Stimulated activated CD4-positive, alpha-beta T cell treated with anti-CD3 and anti-CD28 coated beads, Interleukin-12 subunit alpha, Interleukin-12 subunit beta, amount 100 ng/mL, for 24 hours (primary cell): ENCODE measurements at places on chromosomes 4 and X.

DNA sequence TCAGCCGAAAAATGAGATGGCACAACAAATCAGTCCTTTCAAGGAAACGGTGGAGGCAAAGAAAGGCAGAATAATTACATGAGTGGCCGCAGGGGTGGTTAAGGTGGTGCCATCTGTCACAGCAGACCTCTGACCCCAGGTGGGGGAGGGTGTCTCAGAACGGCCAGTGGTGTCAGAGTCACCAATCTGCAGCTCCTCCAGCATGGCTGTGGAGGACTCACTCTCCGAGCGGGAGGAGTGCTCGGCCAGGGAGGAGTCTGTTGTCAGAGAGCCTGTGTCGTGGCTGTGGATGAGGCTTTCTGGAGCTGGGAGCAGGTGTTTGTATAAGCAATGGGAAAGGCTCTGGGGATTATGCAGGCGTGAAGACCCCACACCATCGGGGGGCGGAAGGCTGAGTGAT is 130.3 kb upstream of the PDLIM3 start:
- no peak for DNase-seq

GRCh38 chr4:22814906-22815305 is 122.2 kb downstream of the GBA3 start:
- no peak for DNase-seq

GRCh38 chr4:126630230-126630629 is 1002.5 kb upstream of the INTU start:
- DNase-seq, result no peak

DNA sequence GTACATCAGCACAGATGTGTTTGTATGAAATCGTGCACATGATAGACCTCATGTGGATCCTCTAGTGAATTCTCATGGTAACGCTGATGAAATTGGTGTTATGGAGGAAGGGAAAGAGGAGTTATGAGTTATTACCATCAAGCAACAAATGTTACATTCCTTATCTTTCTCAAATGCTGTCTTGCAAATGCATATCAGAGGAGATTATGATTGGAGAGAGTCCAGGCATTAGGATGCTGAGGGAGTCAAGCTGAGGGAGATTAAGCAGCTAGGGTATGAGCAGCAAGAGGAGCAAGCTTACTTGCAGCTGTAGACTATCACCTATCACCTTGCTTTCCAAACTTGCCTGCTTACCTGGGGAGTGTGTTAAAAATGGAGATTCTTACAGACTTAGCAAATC is 36.8 kb upstream of the SFRP2 start:
- no peak for DNase-seq

DNA sequence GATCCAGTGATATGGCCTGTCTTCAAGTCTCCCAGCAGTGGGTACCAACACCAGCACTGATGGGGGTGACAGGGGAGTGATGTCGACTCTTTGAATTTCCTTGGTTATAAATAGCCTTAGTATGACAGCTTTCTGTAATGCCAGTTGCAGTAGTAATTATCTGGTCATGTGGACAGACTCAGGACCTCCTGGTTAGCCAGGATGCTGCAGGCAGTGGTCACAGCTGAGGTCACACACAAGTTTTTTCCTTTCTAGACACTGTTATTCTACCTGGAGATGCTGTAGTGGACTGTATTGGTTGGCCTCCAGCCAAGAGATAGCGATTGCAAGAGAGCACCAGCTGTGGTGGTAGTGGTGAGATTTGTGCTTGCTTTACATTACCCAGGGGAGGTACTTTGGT is 63.6 kb downstream of the UPRT start:
- no peak for DNase-seq

- no peak for DNase-seq
These were observed 119.1 kb downstream of the HMGN5 start for GRCh38 chrX:81082649-81083048.

DNA sequence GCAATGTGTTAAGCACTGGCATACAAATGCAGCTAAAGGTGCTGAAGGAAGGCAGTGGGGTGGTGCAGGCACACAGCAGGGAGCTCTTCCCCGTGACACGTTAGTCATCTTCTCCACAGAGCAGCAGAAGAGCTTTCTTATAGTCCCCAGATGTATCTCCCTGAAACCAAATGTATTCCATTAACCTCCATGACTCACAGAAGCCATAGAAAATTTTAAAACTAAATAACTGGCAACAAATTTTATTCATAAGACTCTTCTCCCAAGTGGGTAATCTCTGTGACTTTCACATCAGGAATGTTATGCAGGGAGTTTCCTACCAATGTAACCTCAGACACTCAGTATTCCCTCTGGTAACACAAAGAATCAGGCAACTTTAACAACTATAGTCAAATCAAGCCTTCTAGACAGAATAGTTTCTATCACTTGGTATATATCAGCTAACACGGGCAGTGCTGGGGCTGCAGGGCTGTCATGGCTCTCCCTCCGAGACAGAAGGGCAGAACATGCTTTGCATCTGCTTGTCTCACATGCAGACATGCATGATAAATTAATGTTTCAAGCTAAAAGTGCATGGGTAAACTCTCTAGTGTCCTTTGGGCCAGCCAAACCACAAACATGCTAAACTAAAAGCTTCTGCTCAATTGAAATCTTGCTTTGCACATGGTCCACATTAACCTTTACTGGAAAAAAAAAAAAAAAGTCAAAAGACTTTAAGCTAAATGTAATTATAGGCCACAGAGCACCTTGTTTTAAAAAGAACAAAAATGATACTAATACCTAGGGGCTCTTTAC is 28.2 kb downstream of the ANXA5 start:
- no peak for DNase-seq

- DNase-seq, result no peak
These were observed 162.5 kb downstream of the PRDM5 start for GRCh38 chr4:120760047-120760446.

DNA sequence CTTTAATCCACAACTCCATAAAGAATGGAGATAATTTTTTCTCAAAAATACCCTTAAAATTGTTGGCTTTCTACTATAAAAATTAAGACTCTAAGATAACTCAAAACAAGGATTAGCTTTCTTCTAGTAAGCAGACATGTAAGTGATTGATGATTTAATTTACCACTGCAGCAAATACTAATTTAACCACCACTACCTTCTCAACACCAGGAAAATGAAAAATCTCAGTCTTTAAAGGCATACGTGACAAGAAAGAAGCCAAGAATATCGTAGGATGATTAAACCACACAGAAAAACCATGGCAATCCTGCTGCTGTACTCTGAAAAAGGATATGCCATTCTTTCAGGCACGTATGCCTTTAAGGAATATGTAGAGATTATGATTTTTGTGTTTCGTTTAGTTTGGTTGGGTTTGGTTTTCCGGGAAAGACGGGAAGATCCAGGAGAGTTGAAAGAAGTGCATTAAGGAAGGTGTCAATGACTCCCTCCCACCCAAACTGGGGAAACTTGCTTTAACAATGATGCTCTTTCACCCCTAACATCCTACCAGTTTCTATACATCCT is 881 bp downstream of the LRCH2 start:
- no peak for DNase-seq

DNA sequence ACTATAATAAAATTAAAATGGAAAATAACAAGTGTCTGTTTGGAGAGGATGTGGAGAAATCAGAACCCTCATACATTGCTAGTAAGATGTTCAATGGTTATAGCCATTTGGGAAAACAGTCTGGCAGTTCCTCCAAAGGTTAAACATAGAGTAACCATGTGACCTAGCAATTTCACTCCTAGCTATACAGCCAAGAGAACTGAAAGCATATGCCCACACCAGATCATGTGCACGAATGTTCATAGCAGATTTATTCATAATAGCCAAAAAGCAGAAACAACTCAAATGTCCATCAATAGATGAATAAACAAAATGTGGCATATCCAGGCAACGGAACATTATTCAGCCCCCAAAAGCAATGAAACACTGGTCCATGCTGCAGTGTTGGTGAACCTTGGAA is 9.4 kb upstream of the CCNQ start:
- no peak for DNase-seq

GRCh38 chr4:33407496-33407895 is 2687.3 kb downstream of the PCDH7 start:
- no peak for DNase-seq

GRCh38 chr4:171919314-171919713 is 106.1 kb downstream of the GALNTL6 start:
- DNase-seq, result no peak

GRCh38 chr4:156280686-156281085 is 327.0 kb upstream of the CTSO start:
- no peak for DNase-seq

DNA sequence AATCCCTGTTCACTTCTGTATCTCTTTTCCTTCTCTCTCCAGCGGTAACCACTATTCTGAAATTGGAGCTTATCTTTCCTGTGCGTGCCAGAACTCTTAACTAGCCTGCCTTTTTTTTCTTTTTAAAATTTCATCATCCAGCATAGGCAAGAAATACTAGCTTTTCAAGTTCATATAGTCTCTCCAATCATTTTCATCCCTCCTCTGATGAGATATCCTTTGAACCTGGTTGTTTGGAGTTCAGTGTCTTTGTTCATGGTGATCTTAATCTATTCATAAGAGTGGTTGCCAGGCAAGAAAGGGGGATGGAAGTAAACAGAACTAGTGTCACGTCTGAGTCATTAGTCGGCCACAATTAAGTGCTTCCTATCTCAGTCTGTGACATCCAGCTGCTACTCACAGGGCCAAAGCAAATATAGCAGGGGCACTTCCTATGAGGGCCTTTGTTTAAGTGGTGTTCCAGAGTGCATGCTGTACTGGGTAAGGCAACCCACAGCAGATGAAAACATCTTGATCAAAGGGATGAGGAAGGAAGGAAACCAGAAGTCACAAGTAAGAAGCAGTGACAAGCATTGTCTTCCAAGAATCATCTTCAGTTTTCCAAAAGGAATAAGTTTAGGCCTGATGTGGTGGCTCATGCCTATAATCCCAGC is 56.4 kb upstream of the XIAP start:
- no peak for DNase-seq

- no peak for DNase-seq
These were observed 278.4 kb downstream of the IL15 start for GRCh38 chr4:141914746-141915145.

DNA sequence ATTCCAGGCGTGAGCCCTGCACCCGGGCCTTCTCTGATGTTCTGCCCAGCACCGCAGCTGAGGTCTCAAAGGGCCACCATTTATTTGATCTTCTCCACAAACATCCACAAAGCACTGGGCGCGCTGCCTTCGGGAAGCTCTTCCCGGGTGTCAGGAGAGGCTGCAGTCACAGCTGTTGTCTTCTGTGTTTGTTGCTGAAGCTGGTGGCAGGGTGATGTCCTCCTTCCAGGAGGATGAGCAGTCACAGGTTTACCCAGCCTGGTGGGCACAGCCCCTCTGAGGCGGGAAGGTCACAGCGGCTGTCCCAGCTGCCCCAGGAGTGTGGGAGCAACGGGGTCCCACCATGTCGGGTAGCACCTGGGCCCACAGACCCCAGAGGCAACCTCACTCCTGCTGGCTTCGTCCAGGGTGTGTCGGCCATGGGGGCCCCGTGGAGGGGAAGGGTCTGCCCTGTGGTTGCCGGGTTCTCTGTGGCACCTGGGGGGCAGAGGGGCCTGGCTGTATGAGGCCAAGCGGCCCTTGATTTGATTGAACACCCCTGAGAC is 27.6 kb downstream of the FGFRL1 start:
- no peak for DNase-seq

GRCh38 chr4:129323658-129324057 is 227.7 kb downstream of the C4orf33 start:
- no peak for DNase-seq

DNA sequence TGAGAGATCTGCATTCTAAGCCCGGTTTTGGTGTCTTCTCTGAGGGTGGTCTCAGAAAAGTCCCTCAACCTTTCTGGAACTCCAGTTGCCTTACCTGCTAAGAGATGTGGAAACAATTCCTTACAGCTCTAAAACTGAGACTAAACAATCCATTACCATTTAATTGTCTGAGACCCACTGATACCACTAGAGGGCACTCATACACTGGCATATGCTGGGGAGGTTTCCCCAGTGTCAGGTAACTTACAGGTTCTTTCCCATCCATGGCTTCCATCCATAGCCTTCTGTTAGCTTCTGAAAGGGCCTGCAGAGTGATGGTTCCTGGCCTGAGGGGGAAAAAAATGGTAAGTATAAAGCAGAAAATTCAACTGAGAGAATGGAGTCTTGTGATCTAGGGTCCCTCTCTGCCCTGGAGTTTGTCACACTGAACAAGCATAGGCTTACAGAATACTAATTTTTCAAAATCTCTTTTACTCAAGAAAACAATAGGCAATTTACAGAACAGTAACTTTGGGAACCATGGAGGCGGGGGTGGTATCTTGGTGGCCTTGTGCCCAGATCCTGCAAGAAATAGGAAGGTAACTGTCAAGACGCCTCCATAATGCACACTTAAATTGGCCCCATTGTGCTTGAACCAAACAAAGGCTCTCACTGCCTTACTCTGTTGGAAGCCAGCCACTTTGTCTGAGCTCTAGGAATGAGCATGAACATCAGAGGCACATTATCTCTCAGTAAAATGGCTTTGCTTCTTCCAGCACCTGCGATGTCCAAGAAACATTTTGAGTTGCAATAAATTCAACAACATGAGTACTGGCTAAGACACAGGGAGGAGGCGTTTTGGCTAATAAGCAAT is 236.1 kb downstream of the OPHN1 start:
- DNase-seq, result no peak

DNA sequence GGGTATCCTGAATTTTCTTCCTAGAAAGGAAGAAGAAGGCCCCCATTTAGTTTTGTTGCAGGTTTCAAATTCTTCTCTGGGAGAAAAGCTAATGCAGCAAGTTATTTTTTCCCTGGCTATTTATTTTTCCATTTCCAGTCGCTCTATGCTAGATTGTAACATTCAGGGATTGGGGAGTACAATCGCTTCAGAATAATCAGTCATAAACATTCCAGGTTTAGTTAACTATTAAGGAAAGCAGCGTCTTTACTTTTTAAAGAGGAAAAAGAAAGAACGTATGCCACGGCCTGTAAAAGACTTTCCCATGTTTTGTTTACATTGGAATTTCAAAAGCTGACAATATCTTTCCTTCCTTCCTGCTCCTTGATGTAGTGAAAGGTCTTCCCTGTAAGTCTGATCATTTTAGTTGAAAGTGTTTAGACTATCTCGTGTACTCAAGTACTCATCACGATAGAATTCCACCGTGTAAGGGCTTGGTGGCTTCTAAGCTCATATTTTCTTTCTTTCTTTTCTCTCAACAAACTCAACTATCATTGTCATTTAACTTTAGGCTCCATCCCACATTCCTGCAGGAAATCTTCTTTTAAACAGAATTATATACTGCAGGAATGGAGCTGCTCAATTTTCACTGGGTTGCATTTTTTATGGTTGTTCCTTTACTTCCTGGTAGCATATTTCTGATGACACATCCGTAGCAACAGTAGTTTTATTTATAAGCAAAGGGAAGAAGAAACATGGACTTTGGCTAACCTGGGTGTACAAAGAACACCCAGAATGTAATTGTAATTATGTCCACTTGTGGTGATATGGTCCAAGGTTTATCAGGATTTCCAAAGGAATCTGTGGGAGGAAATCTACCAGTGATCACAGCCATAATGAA is 213.1 kb upstream of the FAT1 start:
- DNase-seq, result no peak
